NCI-H1417 treated with DMSO at 0.1 percent for 48 hours (cell line): ENCODE measurements at places on chromosomes 2 and 18.

DNA sequence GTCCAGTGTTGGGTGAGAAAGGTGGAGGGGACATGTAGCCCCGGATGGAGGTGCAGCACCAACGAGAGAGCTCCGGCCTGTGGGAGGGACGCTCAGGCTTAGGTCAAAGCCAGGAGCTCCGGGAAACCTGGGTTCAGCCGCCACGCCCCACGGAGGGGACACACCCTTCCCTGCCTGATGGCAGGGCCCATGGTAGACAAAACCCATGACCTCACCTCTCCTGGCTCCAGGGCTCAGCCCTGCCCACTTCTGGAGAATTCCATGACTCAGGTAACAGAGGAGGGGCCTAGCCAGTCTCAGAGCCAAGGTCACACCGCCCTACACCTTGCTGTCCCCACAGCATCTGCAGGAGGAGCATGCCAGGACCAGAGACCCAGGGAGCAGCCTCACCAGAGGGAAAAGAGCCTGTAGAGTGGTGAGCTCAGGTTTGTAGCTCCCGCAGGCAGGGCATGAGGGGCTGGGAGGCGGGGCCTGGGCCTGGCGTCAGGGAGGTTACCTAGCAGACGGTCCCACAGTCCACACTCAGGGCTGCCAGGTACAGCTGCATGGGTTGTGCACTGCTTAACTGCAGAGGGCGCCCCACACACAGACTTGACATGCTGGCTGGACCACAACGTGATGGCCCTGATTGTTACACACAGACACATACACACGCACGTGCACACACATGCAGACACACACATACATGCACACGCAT lies 70.8 kb upstream of the SMAD7 start:
- no peak for DNase-seq

DNA sequence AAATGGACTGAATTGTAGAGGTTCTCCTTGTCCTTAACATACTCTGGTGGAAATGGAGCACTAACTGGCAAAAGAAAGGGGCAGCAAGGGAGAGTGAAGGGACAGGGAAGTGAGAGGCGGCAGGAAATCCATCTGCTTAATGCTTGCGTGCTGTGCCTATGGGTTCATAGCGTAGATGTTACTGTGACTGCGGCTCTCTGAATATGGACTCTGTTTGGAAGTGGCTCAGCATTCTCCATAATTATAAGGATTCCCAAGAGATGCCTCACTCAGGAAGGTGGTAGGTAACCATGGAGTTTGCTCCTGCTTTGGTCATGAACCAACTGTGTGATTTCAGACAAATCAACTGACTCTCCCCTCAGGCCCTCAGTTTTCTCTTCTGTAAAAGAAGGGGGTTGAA lies 50.0 kb downstream of the MYO3B start:
- DNase-seq: no peak

GRCh38 chr2:163395602-163396001 lies 340.2 kb downstream of the FIGN start:
- DNase-seq: no peak

- no peak for DNase-seq
These were observed 319.0 kb upstream of the CHAC2 start for GRCh38 chr2:53448591-53448990.

DNA sequence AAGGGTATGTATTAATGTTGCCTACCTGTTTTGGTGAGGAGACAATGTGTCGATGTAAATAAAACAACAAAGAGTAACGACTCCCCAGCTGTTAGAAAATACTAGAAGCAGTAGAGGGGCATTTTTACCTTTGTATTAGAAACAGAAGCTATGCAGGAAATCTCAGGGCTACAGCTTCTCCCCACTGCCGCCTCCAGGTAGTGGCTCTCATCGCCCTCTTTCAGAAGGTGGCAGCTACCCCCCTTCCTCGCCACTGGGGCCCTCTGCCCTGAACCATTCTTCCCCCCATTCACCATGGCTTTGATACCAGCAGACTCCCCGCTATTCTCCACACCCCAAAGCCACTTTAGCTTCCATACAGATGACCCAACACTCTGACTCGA lies 6.7 kb downstream of the PLA2R1 start:
- no peak for DNase-seq

GRCh38 chr2:174442546-174443510 lies 44.0 kb downstream of the GPR155 start:
- DNase-seq: no peak

DNA sequence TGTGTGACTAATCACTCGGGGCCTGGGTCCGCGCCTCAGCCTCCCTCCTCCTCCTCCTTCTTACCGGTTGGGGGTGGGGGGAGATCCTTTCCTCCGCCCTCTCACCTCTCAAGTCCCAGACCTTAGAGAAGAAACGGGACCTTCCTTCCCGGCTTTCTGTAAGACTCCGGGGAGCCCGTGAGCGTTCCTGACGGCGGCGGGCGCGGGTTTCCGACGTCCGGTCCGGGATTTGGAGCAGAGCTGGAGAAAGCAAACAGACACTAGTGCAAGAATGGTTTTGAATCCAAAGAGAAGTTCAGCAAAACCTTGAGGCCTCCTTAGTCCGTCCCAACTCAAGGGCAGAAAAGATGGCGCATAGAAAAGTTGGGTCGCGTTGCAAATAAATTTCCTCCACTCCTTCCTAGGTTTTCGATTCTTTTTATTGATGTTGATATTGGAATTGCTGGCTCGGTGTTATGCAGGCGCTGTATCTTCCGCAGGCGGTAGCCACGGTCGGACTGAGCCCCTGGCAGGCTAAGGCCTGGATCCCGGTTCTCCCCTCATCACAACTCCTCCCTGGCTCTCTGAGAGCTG lies 2.0 kb downstream of the DLX1 start:
- no peak for DNase-seq

GRCh38 chr18:62325806-62326645 lies 916 bp downstream of the TNFRSF11A start:
- no peak for DNase-seq

GRCh38 chr2:71715951-71716696 lies 262.8 kb downstream of the DYSF start:
- no peak for DNase-seq
